ENCODE measurements at places on chromosomes 5 and 9.

DNA sequence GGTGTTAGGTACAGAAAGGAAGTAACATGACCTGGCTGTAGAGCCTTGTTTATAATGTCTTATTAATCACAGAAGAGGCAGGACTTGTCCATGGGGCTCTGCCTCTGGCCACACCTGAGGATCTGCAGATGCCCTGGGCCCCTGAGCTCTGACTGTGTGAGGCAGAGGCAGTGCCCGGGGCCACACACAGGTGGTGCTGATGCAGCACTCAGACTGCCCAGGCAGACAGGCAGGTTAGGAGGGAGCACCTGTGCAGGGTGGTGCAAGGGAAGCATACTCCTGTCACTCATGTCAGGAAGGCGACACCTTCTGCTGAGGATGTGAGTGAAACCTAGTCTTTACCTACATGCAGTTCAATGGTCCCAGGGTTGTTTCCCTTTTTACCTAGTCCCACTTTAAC lies 88.7 kb downstream of the CFAP90 start:
- DNase-seq: no peak

GRCh38 chr5:115842089-115842935 lies 577 bp downstream of the AP3S1 start:
- no peak for DNase-seq

- no peak for DNase-seq
Observed at GRCh38 chr5:7878381-7878873, 9.5 kb downstream of the MTRR start.

- DNase-seq: no peak
Observed at GRCh38 chr9:125439434-125440272, 178.0 kb downstream of the GAPVD1 start.

DNA sequence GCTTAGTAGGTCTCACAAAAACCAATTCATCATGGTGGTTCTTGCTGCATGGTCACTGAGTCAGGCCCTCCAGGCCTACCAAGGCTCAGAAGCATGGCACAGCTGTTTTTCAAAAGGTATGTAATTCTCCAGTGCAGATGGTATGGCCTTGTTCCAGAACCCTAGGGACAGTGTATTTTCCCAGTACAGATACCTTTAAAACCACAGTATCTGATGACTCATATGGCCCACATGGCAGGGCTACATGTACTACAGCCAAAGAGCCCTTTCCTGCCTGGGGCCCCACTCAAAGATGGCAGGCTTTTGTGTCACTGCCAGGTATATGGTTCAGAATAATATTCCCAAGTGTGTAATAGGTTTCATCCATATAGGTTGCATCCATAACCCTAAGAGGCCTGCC lies 16.5 kb downstream of the CSF2 start:
- no peak for DNase-seq

DNA sequence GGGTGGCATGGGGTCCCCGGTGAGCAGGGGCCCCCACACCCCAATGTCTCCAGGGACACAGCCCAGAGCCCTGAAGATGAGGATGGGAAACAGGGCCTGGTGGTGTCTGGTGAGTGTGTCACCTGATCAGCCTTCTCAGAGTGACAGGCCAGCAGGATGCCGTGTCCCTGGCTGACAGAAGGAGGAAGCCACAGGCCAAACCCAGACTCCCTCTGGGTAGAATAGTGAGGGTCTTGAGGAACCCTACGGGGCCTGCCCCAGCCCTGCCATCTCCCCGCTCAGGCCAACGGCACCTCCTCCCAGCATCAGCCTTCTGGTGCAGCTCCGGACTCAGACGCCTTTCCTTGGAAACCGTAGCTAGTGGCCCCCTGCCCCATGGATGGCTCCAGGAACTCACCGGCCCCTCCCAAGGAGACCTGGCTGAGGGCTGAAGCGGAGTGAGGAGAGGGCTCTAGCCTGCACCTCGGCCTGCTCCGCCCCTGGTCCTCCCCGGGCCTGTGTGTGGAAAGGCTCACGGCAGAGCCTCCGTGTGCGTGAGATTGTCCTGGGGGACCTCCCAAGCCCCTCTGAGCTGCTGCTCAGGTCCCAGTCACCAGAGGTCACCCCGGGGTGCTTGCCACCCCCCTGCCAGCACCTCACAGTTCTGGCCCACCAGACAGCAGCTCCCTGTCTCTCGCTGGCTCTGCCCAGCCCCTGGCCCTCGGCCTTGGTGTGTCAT lies 6.0 kb downstream of the RALGDS start:
- peak; percentile 42 for DNase-seq

DNA sequence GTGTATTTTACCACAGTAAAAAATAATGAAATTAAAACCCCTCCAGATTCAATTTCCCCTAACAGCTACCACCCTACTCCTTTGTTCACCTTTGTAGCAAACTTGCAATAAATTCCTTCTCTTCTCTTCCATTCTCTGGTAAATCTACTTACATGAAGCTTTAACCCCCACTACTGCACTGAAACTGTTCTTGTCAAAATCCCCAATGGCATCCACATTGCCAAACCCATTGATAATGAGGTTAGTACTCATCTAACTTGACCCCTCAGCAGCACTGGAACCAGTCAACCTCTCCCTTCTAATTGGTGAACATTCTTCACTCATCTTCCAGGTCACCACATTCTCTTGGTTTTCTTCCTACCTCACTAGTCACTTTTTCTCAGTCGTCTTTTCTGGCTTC lies 29.6 kb downstream of the NRG2 start:
- DNase-seq: no peak

DNA sequence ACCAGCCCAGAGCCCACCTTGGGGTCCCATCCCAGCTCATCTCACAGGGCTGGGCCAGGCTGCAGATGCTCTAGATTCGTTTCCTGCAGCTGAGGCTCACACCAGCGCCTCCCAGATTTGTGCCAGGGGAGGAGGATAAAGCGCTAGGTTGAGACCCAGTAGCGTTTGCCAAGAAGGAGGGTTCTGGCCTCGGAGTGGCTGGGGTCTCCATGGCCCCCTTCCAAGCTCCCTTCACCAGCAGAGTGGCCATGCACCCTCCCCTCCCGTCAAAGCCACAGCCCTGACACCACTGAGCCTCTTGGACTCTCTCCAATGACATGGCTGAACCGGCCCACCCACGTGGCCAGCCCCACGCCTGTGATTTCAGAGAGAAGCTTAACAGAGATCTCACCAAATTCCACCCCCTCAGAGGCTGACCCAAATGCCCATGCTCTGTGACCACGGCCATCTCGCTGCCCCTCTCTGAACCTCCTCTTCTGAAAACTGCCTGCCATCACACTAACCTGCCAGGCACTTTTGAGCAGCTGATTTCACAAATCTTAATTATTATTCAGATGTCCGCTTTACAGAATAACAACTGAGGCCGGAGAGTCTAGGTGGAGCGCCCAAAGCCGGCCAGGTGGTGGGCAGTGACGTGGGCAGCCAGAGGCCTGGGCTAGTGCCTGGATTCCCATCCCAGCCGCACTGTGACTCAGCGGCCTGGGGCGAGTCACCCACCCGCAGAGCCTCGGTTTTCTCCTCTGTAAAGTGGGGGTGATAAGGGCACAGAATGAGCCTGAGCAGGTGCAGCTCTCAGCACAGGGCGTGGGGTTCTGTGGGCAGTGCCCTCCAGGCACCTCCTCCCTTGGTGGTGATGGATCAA lies 155.7 kb downstream of the C9orf50 start:
- peak; percentile 67 for DNase-seq

DNA sequence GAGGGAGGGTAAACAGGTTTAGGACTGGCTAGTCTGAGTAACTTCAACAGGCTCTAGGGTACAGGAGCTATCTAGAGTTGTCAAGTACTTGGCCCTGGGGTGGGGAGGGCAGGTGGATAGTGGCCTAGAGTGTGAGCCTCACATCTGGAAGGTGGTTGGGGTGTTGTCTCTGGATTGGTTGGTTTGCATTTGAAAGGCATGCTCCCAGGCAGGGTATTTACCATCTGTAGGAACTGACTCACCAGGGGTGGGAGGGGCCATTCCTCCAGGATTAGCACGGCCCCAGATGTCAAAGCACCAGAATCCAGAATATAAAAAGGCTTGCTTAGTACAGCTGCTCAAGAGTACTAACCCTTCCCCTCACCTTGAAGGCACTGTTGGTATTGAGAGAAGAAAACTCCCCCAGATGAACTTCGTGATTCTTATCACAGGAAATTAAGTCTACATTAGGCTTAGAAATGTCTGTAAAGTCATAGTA lies 193.3 kb downstream of the NTRK2 start:
- DNase-seq: no peak

GRCh38 chr9:121160025-121160424 lies 41.6 kb downstream of the RAB14 start:
- DNase-seq: no peak

DNA sequence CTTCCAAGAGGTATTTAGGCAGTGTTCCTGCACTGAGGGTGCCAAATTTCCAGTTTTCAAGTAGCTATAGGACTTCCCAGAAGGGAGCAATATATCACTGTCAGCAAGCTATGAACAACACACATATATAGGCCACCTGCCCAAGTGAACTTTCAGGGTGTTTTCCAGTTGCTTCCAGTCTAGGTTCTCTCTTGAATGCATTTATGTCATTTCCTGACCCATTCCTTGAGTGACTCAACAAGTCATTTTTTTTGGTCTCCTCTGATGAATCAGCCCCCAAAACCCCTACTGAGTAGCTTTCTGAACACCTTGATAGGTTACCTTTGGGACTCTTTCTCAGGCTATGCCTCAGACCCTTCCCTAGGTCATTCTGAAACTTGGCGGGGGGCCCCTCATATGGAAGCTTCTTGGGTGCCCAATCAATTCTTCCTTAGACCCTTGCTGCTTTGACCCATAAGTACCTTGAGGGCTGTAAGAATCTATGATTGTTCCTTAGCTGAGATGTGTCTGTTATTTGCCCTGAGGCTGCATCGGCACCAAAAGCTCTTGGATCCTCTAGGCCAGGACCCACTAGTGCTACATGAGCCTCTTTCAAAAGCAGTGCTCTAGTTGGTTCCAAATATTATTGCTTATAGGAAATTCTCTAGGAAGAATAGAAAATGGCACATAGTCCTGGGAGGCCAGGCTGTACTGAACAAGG lies 12.4 kb downstream of the DNAJB5 start:
- no peak for DNase-seq

GRCh38 chr9:111658943-111659342 lies 2.5 kb upstream of the GNG10 start:
- DNase-seq: no peak

DNA sequence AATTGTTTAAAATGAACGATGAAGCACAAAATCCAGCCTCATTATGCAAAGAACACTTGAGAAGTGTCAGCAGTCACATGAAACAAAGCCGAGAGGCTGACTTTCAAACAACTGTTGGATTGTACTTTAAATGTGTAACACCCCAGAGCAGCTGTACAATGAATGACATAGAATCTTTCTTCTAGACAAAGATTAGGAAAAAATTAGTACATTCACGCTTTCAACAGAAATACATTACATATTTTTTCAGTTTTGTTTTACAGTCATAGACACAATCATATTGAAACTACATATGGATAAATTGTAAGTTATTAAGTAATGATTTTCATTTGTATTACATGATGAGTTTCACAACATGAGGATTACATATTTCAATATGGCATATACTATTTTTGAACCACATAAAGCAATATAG lies 10.6 kb upstream of the AGXT2 start:
- no peak for DNase-seq

- no peak for DNase-seq
Observed at GRCh38 chr9:136615631-136616306, 46.9 kb upstream of the EGFL7 start.

GRCh38 chr5:5886812-5887486 lies 464.5 kb downstream of the ICE1 start:
- DNase-seq: no peak

DNA sequence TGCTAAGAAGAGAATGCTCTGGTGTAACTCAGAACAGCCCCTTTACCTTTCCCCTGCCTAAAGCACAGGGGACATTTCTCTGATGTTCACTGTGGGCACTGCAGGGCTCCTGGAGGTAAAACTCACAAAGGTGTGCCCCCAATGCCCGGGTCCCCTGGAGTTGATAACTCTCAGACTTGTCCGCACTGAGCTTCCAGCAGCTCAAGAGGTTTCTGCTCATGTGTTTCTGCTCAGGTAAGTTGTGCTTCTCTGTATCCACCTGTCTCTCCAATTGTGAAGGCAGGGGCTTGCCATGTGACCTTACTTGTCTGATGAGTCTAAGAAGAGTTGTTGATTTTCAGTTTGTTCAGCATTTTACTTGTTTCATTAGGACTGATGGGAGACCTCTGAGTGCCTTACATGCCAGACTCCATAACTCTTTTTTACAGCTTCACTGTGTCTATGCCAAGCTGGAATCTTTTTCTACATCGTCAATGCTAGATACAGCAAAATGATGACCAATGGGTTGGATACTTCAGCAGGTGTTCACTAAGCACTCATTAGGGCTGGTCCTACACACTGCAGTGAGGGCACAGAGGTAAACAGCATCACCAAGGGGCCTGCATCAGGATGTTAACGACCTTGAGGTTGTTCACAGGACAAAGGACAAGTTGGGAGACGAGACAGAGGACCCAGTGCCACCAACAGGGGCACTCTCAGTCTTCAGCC lies 56.4 kb downstream of the MRPL36 start:
- peak; percentile 17 for DNase-seq

GRCh38 chr5:128905568-128906110 lies 59.6 kb upstream of the SLC27A6 start:
- DNase-seq: peak; percentile 51

GRCh38 chr9:114501796-114502682 lies 3.2 kb downstream of the WHRN start:
- no peak for DNase-seq

- DNase-seq: no peak
Observed at GRCh38 chr9:129868872-129869486, 33.7 kb downstream of the USP20 start.

GRCh38 chr9:31166516-31166915 lies 1217.9 kb upstream of the ACO1 start:
- DNase-seq: no peak

GRCh38 chr5:139194486-139194885 lies 3.7 kb downstream of the SIL1 start:
- DNase-seq: no peak

- no peak for DNase-seq
Observed at GRCh38 chr5:57586649-57587048, 104.0 kb upstream of the ACTBL2 start.

- no peak for DNase-seq
Observed at GRCh38 chr5:164637931-164638521, 1132.6 kb downstream of the MAT2B start.

GRCh38 chr5:126044931-126045565 lies 378.2 kb upstream of the GRAMD2B start:
- no peak for DNase-seq

Data from right forelimb (tissue), 1 donor.